ENCODE measurements at places on chromosomes 13 and 19. TPM values are rescaled to one million over a fixed set of nuclear protein-coding genes. Genes with fewer than 3 reads are reported as not detected.

RASGRP4 gene
- total RNA-seq = 1.5 TPM

CGB2 gene
- not detected for total RNA-seq

IRGC gene
- not detected for total RNA-seq

AMER2 gene
- not detected for total RNA-seq

GARIN5A gene
- total RNA-seq = 1.3 TPM

CEACAM1 gene
- total RNA-seq = 3.4 TPM

CGB8 gene
- not detected for total RNA-seq

PSG11 gene
- not detected for total RNA-seq

ZNF541 gene
- total RNA-seq = 0.99 TPM

LNX2 gene
- 11.2 TPM for total RNA-seq

EDDM13 gene
- total RNA-seq = 0.55 TPM

- H3K4me1 ChIP-seq = no peaks in the 10 kb centered on the region
- H3K4me3 ChIP-seq = no peak overlapping the region
- H3K27me3 ChIP-seq = peaks cover 6% of the 10 kb centered on the region
- no peak for DNase-seq
Measured at GRCh38 chr13:47747901-47748300, 253.2 kb downstream of the SUCLA2 start.

GRCh38 chr13:43776006-43776405 lies 10.8 kb downstream of the ENOX1 start:
- no peaks in the 10 kb centered on the region for H3K36me3 ChIP-seq
- DNase-seq = no peak
- H3K27me3 ChIP-seq = no peaks in the 10 kb centered on the region
- H3K4me1 ChIP-seq = peaks cover 17% of the 10 kb centered on the region
- no peak overlapping the region for H3K27ac ChIP-seq

GRCh38 chr13:83825676-83826075 lies 56.6 kb downstream of the SLITRK1 start:
- DNase-seq = no peak
- H3K27ac ChIP-seq = no peak overlapping the region
- H3K4me3 ChIP-seq = no peak overlapping the region

DNA sequence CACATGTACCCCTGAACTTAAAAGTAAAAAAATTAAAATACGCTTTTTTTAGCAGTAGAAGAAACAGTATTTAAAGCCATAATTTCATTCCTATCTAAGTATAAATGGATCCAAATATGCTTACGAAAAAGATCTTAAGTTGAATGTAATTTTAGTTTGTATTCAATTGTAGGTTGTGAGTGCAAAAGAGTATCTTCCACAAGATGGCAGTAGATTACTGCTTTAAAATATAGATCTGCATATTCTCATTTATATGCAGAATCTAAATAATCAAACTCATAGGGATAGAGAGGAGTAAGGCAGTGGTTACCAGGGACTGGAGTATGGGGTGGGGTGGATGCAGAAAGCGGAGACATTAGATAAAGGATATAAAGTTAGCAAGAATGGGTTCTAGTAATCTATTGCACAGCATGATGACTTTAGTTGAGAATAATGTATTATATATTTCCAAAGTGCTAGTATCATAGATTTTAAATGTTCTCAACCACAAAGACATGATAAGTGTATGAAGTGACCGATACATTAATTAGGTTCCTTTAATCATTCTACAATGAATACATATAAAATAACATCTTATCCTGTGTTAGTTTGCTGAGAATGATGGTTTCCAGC lies 14.2 kb downstream of the OR7A17 start:
- H3K4me1 ChIP-seq = no peaks in the 10 kb centered on the region
- H3K27ac ChIP-seq = no peak overlapping the region
- H3K4me3 ChIP-seq = no peak overlapping the region
- no peak for DNase-seq

DNA sequence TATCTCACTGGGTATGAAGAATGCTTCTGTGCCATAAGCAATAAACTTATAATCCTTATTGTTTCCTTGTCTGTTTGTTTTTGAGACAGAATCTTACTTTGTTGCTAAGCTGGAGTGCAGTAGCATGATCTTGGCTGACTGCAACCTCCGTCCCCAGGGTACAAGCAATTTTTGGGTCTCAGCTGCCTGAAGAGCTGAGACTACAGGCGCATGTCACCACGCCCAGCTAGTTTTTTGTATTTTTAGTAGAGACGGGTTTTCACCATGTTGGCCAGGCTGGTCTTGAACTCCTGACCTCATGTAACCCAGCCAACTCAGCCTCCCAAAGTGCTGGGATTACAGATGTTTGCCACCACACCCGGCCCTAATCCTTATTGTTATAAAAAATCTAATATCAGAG lies 112.5 kb downstream of the MYO16 start:
- H3K27me3 ChIP-seq = no peaks in the 10 kb centered on the region
- no peak for DNase-seq
- H3K4me3 ChIP-seq = no peak overlapping the region
- no peak overlapping the region for H3K27ac ChIP-seq
- H3K36me3 ChIP-seq = no peaks in the 10 kb centered on the region
- no peaks in the 10 kb centered on the region for H3K4me1 ChIP-seq

GRCh38 chr19:33235269-33235995 lies 9.8 kb upstream of the SLC7A10 start:
- H3K27me3 ChIP-seq = peaks cover 77% of the 10 kb centered on the region
- no peaks in the 10 kb centered on the region for H3K4me1 ChIP-seq
- no peak overlapping the region for H3K27ac ChIP-seq

- H3K36me3 ChIP-seq = peaks cover 57% of the 10 kb centered on the region
- no peaks in the 10 kb centered on the region for H3K4me1 ChIP-seq
- no peak overlapping the region for H3K27ac ChIP-seq
- no peaks in the 10 kb centered on the region for H3K27me3 ChIP-seq
Measured at GRCh38 chr19:9645472-9645871, 24.4 kb upstream of the ZNF561 start.

GRCh38 chr13:109274188-109274821 lies 512.1 kb downstream of the IRS2 start:
- no peak for DNase-seq
- no peaks in the 10 kb centered on the region for H3K27me3 ChIP-seq
- H3K36me3 ChIP-seq = no peaks in the 10 kb centered on the region

DNA sequence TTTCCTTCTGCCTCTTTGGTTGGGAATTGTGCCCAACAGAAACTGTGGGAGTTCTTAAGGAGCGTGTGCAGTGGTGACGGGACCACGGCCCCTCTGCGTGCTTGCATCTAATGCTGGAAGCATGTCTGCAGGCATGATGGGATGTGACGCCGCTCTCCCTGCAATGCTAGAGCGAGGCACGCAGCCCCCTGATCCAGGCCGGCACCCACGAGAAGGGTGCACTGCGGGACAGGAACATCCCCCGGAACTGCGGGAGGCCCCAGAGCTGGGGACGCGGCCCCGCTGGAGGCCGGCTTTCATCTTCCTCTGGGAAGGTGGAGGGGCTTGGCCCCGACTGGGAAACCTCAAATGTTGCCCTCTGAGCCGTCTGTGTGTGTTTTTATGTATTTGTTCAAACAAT lies 32.7 kb downstream of the TMEM255B start:
- H3K4me1 ChIP-seq = no peaks in the 10 kb centered on the region
- no peaks in the 10 kb centered on the region for H3K36me3 ChIP-seq
- no peak overlapping the region for H3K4me3 ChIP-seq
- H3K27me3 ChIP-seq = peaks cover 9% of the 10 kb centered on the region
- H3K27ac ChIP-seq = no peak overlapping the region

DNA sequence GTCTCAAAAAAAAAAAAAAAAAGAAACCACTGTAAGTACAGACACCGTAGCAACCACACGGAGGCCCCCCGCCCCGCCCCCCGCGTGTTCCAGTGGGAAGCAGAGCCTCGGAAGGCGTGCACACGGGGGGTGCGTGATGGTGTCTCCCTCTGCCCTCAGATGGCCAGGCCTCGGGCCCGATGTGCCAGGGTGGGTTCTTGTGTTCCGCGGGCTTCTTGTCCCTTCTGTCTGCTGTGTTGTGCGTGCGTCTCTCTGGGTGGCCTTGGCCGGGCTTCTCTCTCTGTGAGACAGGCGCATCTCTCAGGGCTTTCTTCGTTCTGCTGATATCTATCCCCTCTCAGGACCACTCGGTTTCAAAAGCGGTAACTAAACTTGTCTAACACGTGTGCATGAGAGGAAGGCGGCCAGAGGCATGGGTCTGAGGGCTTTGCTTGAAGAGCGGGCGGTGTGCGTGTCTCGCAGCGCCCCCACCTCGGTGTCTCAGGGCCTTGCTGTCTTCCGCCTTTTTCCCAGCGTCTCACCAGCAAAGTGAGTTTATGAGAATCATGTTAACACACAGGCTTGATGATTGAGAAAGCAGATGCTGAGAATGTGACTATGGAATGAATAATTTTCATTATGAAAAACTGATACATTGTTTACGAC lies 12.6 kb downstream of the ATP11A start:
- DNase-seq = no peak
- H3K36me3 ChIP-seq = no peaks in the 10 kb centered on the region
- no peak overlapping the region for H3K27ac ChIP-seq
- no peak overlapping the region for H3K4me3 ChIP-seq
- H3K4me1 ChIP-seq = peaks cover 77% of the 10 kb centered on the region

GRCh38 chr19:48617146-48617937 lies 1.6 kb downstream of the RPL18 start:
- no peak for DNase-seq
- peaks cover 65% of the 10 kb centered on the region for H3K4me1 ChIP-seq
- H3K4me3 ChIP-seq = peak overlapping the region; percentile 79
- peak overlapping the region; percentile 88 for H3K27ac ChIP-seq
- H3K27me3 ChIP-seq = no peaks in the 10 kb centered on the region

- DNase-seq = no peak
- H3K4me3 ChIP-seq = no peak overlapping the region
- no peak overlapping the region for H3K27ac ChIP-seq
- no peaks in the 10 kb centered on the region for H3K27me3 ChIP-seq
- no peaks in the 10 kb centered on the region for H3K4me1 ChIP-seq
Measured at GRCh38 chr13:47499358-47500150, 501.5 kb downstream of the SUCLA2 start.

- peaks cover 12% of the 10 kb centered on the region for H3K4me1 ChIP-seq
- H3K27me3 ChIP-seq = no peaks in the 10 kb centered on the region
- H3K36me3 ChIP-seq = no peaks in the 10 kb centered on the region
Measured at GRCh38 chr13:53048880-53049279, 20.3 kb downstream of the OLFM4 start.

GRCh38 chr19:45059258-45059965 lies 16.9 kb downstream of the ZNF296 start:
- H3K36me3 ChIP-seq = peaks cover 100% of the 10 kb centered on the region
- no peak overlapping the region for H3K4me3 ChIP-seq
- H3K27me3 ChIP-seq = no peaks in the 10 kb centered on the region
- no peaks in the 10 kb centered on the region for H3K4me1 ChIP-seq

DNA sequence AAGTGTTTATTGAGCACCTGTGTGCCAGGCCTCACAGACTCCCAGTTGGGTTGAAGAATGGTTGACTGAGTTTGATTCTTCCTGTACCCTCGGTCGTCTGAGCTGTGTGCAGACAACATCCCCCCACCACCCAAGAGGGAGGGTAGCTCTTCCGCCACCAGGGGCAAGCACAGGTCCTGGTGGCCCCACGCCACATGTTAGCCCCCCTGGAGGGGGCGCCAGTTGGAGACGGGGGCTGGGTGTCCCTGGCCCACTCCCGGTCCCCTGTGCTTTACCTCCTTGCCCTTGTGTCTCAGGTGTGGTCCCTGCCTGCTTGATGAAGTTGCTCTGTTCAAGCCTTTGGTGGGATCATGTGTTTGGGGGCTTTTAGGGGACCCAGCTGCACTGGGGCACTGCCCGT lies 27.2 kb downstream of the COLGALT1 start:
- H3K4me1 ChIP-seq = no peaks in the 10 kb centered on the region
- no peak for DNase-seq
- peaks cover 47% of the 10 kb centered on the region for H3K36me3 ChIP-seq

DNA sequence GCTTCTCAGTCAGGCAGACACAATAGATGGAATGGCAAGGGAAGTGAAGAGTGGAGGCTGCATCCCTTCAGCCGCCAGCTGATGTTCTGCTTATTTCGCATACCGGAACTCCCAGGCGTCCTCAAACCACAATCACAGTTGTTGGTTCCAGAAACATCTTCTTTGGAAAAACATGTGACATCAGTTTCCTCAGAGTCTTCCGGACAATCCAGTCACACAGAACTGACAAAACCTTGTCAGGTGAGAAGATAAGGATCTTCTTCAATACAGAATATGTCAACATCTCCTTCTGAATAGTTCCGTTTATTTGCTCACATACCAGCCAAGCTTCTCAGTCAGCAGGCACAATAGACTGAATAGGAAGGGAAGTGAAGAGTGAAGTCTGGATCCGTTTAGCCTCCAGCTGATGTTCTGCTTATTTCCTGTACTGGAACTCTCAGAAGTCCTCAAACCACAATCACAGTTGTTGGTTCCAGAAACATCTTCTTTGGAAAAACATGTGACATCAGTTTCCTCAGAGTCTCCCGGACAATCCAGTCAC lies 45.1 kb upstream of the CEACAM21 start:
- no peaks in the 10 kb centered on the region for H3K36me3 ChIP-seq
- peak overlapping the region; percentile 88 for H3K27ac ChIP-seq
- H3K27me3 ChIP-seq = peaks cover 9% of the 10 kb centered on the region
- DNase-seq = no peak
- H3K4me1 ChIP-seq = peaks cover 36% of the 10 kb centered on the region
- H3K4me3 ChIP-seq = peak overlapping the region; percentile 39

- no peaks in the 10 kb centered on the region for H3K4me1 ChIP-seq
- DNase-seq = no peak
- H3K27me3 ChIP-seq = no peaks in the 10 kb centered on the region
Measured at GRCh38 chr13:71886880-71887279, 19.9 kb upstream of the DACH1 start.
